ENCODE measurements at places on chromosomes 16 and 17.
A peak's percentile ranks its signal among the peaks of the same experiment; 100 is the strongest.

GRCh38 chr16:31700200-31700529 lies 172.5 kb downstream of the AHSP start:
- DNase-seq: no peak

DNA sequence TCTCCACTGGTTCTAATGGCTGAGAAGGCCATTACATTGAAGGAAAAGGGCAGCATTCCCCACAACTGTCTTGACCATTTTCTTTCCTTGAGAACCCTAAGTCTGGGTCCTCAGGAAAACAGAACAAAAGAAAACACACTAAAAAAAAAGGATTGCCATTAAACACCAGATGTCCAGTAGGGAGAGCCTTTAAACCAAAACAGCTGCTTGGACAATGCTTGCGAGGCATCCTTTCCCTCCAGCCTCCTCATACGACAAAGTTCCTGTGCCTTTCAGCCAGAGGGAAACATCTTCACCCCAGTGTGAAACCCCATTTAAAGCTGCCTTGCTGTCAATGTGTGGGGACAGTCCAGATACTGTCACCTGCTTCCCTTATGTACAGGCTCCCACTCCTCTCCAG lies 74.3 kb downstream of the MMD start:
- DNase-seq: no peak

GRCh38 chr17:1573932-1574696 lies 11.5 kb upstream of the PITPNA start:
- DNase-seq: peak; percentile 63

DNA sequence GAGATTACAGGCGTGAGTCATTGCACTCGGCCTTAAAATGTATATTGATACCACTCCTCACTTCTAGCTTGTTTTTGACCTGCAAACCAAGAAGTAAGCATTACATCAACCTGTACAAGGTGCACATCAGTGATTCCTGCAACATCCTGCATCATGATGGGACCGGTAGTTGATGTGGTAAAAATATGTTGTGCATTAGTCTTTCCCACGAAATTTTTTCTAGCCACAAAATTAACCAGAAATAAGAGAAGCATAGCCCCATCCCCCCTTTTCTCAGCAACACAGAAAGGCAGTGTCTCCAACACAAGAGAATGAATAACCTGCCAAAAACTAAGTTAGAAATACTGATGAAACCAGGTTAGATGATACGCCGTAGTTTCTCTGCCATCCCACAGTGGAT lies 21.1 kb upstream of the NSMCE1 start:
- peak; percentile 60 for DNase-seq

GRCh38 chr16:48173889-48174288 lies 18.1 kb upstream of the ABCC12 start:
- DNase-seq: no peak

- DNase-seq: no peak
Measured at GRCh38 chr16:21222495-21223337, 10.8 kb upstream of the ANKS4B start.

DNA sequence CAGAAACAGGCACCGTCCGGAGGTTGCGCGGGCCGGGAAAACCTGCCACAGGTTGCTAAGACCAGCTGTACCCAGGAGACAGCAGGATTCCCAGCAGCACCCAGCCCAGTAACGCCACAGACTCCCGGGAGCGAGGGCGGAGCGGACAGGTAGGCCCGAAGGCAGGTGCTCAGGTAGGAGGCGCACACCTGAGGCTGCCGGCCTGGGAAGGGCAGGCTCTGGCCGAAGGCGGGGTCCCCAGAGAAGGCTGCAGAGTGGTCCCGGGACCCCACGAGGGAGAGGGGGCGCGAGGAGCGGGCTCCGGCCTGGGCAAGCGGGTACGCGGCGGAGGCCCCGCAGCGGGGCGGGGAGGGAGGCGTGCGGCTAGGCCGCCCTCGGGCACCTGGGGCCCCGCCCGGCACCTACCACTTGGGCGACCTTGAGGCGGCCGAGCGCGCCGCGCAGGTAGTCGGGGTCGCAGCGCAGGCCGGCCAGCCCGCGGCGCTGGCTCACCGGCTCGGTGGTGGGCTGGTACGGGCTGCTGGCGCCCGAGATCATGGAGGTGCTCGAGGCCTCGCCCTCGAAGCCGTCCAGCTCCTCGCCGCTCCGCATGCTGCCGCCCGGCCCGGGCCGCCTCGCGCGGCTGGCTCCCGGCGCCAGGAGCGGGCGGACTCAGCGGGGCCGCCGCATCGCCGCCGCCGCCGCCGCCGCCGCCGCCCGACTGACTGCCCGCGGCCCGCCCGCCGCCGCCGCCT lies 441 bp downstream of the CMTM4 start:
- DNase-seq: no peak

GRCh38 chr17:5500247-5500588 lies 13.9 kb downstream of the MIS12 start:
- DNase-seq: no peak

GRCh38 chr16:28168991-28169554 lies 42.7 kb downstream of the XPO6 start:
- no peak for DNase-seq

DNA sequence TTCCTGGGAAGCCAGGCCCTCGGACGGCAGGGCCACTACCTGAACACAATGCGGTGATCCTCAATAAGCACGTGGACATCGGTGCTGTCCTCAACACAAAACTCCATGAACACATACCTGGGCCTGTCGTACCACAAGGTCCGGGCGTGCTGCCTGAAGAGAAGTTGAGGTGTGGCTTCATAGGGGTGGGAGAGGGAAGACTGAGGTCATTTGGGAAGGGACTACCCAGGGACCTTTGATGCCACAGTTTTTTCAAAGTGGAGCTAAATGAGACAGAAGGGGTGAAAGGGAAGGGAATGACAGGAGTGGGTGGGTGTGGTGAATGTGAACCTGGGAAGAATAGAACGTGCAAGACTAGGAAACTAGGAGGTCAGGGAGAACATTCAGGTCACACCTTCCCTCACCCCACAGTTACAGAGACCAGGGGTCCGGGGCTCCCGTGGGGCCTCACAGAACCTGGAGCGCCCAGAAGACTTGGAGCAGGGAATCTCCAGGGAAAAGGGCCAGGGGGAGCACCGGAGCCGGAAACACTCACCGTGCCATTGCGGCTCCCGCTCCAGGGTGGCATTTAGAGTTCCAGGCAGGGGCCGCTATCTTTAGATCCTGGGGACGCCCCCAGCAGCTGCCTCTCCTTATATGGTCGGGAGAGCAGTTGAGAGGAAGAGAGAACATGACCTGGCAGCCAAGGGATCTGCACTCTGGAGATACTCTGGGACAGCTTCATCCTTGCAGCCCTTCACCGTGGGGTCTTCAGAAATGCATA lies at the start of gene PTGES3L:
TSS of gene PTGES3L (minus strand) at position 570 of the 763 bp plus-strand sequence. CDS start at position 543, 27 bp downstream.
- peak; percentile 67 for DNase-seq

- peak; percentile 61 for DNase-seq
Measured at GRCh38 chr16:85556456-85557082, 56.6 kb upstream of the GSE1 start.

Data from fibroblast of skin of right biceps (primary cell).